BJ (cell line): ENCODE measurements at places on chromosomes 1 and 21. TPM values are rescaled to one million over a fixed set of nuclear protein-coding genes. Genes with fewer than 3 reads are reported as not detected.

Gene FNDC5
- 1.1 and 1.2 TPM in 2 replicates for polyA plus RNA-seq

Gene AKT3
- 23.8 and 42.7 TPM in 2 replicates for polyA plus RNA-seq

Gene LBR
- polyA plus RNA-seq, result 16.7 and 21.0 TPM in 2 replicates

Gene NBPF6
- not detected in 2 replicates for polyA plus RNA-seq

Gene CZIB
- 75.8 and 92.5 TPM in 2 replicates for polyA plus RNA-seq

Gene GPR25
- not detected in 2 replicates for polyA plus RNA-seq

Gene UBL4B
- 22.9 and 34.8 TPM in 2 replicates for polyA plus RNA-seq

Gene PDC
- 0.29 TPM in 1 of 2 replicates, not detected in the other for polyA plus RNA-seq

Gene RPF1
- polyA plus RNA-seq, result 17.1 and 31.1 TPM in 2 replicates

Gene CYYR1
- polyA plus RNA-seq, result not detected in 2 replicates

Gene TMEM269
- not detected in 2 replicates for polyA plus RNA-seq

Gene HIPK1
- polyA plus RNA-seq, result 27.6 and 29.7 TPM in 2 replicates

Gene SMPDL3B
- 0.21 and 0.34 TPM in 2 replicates for polyA plus RNA-seq

Gene LCE3D
- not detected in 2 replicates for polyA plus RNA-seq

Gene TNFRSF18
- polyA plus RNA-seq, result 0.40 TPM in 1 of 2 replicates, not detected in the other

Gene LAMB3
- polyA plus RNA-seq, result 2.4 and 4.4 TPM in 2 replicates

Gene CD244
- polyA plus RNA-seq, result not detected in 2 replicates

Gene TAL1
- polyA plus RNA-seq, result not detected in 2 replicates

Gene ADCY10
- 0.02 and 0.05 TPM in 2 replicates for polyA plus RNA-seq

Gene SUSD4
- polyA plus RNA-seq, result 0.16 and 0.32 TPM in 2 replicates

Gene GBP7
- polyA plus RNA-seq, result not detected in 2 replicates

Gene OR2T1
- polyA plus RNA-seq, result not detected in 2 replicates

Gene TNFRSF4
- polyA plus RNA-seq, result not detected in 2 replicates

Gene DISP3
- polyA plus RNA-seq, result 0.02 TPM in 1 of 2 replicates, not detected in the other

Gene MOB3C
- 10.4 and 11.6 TPM in 2 replicates for polyA plus RNA-seq

Gene PRAMEF1
- not detected in 2 replicates for polyA plus RNA-seq

Gene TTLL10
- polyA plus RNA-seq, result not detected in 2 replicates

Gene CFHR2
- not detected in 2 replicates for polyA plus RNA-seq

Gene DYRK3
- polyA plus RNA-seq, result 7.4 and 10.8 TPM in 2 replicates

Gene SELL
- polyA plus RNA-seq, result 0.05 TPM in 1 of 2 replicates, not detected in the other

Gene OR2T11
- not detected in 2 replicates for polyA plus RNA-seq

Gene PTCH2
- polyA plus RNA-seq, result 0.12 and 0.17 TPM in 2 replicates

Gene FCRL2
- not detected in 2 replicates for polyA plus RNA-seq

Gene NTRK1
- polyA plus RNA-seq, result 0.02 TPM in 1 of 2 replicates, not detected in the other

Gene TIE1
- polyA plus RNA-seq, result 0.05 TPM in 1 of 2 replicates, not detected in the other

Gene C1orf56
- polyA plus RNA-seq, result 1.6 and 2.0 TPM in 2 replicates

Gene HP1BP3
- 118 and 144 TPM in 2 replicates for polyA plus RNA-seq

Gene CRNN
- not detected in 2 replicates for polyA plus RNA-seq

Gene GLMP
- polyA plus RNA-seq, result 31.9 and 41.1 TPM in 2 replicates

Gene SPATA45
- polyA plus RNA-seq, result not detected in 2 replicates

Gene AKNAD1
- 0.25 and 0.32 TPM in 2 replicates for polyA plus RNA-seq

Gene LAD1
- not detected in 2 replicates for polyA plus RNA-seq

Gene AMY2A
- not detected in 2 replicates for polyA plus RNA-seq

Gene CD1E
- not detected in 2 replicates for polyA plus RNA-seq

Gene ABCD3
- polyA plus RNA-seq, result 7.3 and 17.7 TPM in 2 replicates

Gene OLFML2B
- 1.6 and 3.5 TPM in 2 replicates for polyA plus RNA-seq

Gene DENND2C
- 0.45 and 0.87 TPM in 2 replicates for polyA plus RNA-seq

Gene OR2T35
- polyA plus RNA-seq, result not detected in 2 replicates

Gene KCNH1
- polyA plus RNA-seq, result 3.5 and 5.8 TPM in 2 replicates

Gene ITLN2
- polyA plus RNA-seq, result not detected in 2 replicates

Gene S100A16
- 490 and 699 TPM in 2 replicates for polyA plus RNA-seq

Gene SPATA21
- not detected in 2 replicates for polyA plus RNA-seq

Gene SPRR5
- not detected in 2 replicates for polyA plus RNA-seq

Gene KIAA1614
- polyA plus RNA-seq, result 5.2 and 7.3 TPM in 2 replicates

Gene CLEC20A
- not detected in 2 replicates for polyA plus RNA-seq

Gene OR2T5
- not detected in 2 replicates for polyA plus RNA-seq

Gene MORC3
- polyA plus RNA-seq, result 8.8 and 19.6 TPM in 2 replicates

Gene HPCAL4
- not detected in 2 replicates for polyA plus RNA-seq

Gene SGIP1
- polyA plus RNA-seq, result 49.4 and 62.3 TPM in 2 replicates
